ENCODE measurements at places on chromosomes 7 and 10.

DNA sequence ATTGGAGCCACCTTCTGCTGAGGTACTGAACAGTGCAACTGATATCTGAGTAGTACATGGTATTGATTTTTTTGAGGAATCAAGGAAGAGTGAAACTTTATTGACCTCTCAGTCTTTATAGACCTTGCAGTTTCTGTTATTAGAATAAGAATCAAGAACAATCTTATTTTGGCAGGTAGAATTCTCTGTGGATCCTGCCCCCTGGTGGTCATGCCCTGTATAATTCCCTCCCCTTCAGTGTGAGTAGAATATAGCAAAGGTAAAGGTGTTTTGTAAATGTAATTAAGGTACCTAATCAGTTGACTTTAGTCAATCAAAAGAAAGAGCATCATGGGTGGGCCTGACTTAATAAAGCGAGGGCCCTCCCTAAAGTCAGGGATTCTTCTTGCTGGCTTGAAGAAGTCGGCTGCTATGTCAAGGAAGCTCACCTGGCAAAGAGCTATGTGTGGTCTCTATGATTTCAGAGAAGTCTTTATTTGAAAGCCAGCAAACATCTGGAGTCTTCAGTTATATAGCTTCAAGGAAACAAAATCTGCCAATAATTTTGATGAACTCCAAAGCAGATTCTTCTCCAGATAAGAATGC lies 142.8 kb downstream of the LSM5 start:
- DNase-seq, result no peak

GRCh38 chr7:46626691-46627310 lies 705.7 kb upstream of the IGFBP3 start:
- DNase-seq, result no peak

GRCh38 chr7:151461096-151461941 lies 21.4 kb upstream of the CRYGN start:
- no peak for DNase-seq

- peak; percentile 84 for DNase-seq
Observed at GRCh38 chr10:26780793-26781601, 79.8 kb downstream of the ABI1 start.

DNA sequence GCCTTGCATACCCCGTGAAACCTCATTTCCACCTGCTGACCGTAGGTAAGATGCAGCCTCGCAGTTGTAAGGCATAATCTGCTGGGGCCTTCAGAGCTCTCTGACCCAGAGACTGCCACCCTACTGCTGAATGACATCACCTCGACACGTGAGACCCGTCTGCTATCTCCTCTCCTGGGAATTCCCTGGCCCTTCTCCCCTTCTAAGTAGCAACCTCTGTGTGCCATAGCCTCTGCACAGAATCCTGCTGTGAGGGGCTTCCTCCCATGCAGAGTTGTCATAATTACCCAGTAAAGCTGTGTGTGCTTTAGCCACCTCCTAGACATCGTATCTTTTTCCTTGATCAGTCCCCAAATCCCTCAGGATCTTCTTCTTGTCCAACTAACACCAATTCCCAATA lies 106.7 kb downstream of the CACNB2 start:
- DNase-seq, result no peak

- peak; percentile 10 for DNase-seq
Observed at GRCh38 chr10:123573236-123574108, 92.7 kb upstream of the GPR26 start.

DNA sequence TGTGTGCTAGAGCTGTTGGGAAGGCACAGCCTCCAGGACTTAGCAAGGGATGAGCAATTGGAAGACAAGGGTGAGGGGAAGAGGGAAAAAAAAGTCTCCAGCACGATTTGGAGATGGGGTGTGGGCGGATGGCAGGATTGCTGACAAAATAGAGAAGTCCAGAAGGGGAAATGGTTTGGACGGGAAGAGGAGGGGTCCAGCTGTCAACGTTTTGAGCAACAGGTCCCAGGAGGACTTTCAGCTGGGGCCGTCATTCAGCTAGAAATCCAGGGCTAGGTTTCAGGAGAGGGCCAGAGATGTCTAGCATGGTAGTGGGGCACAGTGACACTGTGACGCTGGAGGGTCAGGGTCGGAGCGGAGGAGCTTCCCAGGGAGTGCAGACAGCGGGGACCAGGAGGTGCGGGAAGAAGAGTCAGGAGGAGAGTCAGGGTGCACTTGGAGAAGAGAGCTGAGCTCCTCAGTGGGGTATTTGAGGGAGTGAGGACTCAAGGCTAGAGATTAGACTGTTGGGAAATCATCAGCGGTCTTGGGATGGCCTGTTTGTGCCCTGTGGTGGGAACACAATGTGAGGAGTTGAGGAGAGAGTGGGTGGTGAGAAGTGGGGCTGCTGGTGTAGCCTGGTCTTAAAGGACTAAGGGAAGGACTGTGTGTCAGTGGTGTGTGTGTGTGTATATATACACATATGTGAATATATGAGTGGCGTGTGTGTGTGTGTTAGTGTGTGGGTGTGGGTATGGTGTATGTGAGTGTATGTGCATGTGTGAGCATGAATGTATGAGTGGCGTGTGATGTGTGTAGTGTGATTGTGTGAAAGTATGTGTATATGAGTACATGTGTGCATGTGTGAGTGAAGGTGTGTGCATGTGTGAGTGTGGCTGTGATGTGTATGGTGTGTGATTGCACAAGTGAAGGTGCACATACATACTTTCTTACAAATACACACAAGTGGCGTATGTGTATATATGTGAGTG lies 3.8 kb downstream of the ZYX start:
- DNase-seq, result no peak

- DNase-seq, result no peak
Observed at GRCh38 chr10:85606401-85606800, 760.2 kb downstream of the GRID1 start.

GRCh38 chr7:137943132-137943551 lies 58.7 kb downstream of the CREB3L2 start:
- DNase-seq, result no peak

GRCh38 chr10:102227050-102227449 lies 951 bp downstream of the ELOVL3 start:
- DNase-seq, result no peak

- DNase-seq, result no peak
Observed at GRCh38 chr7:80153446-80153845, 18.8 kb downstream of the GNAI1 start.

- no peak for DNase-seq
Observed at GRCh38 chr7:34839645-34840044, 181.6 kb downstream of the NPSR1 start.

DNA sequence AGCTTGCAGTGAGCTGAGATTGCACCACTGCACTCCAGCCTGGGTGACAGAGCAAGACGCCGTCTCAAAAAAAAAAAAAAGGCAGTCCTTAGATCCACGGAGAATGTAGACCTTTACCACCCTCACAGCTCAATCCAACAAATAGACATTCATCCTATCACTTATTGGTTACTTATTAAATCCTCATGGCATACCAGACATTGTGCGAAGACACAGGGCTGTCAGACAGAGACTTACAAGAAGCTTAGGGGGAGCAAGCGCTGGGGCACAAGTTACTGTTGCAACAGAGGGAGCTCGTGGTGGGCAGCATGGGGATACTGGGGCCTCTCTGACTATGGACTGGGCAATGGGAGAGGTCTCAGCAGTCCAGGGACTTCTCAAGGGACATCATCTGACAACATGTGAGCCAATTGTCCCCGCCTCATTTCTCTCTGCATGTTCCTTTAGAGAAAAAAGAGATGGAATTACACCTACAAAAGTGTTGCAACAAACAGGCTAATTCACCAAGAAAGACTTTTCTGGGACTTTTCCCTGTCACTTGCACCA lies 82.8 kb upstream of the TNS3 start:
- peak; percentile 91 for DNase-seq

- no peak for DNase-seq
Observed at GRCh38 chr10:3666525-3667302, 118.3 kb downstream of the KLF6 start.

DNA sequence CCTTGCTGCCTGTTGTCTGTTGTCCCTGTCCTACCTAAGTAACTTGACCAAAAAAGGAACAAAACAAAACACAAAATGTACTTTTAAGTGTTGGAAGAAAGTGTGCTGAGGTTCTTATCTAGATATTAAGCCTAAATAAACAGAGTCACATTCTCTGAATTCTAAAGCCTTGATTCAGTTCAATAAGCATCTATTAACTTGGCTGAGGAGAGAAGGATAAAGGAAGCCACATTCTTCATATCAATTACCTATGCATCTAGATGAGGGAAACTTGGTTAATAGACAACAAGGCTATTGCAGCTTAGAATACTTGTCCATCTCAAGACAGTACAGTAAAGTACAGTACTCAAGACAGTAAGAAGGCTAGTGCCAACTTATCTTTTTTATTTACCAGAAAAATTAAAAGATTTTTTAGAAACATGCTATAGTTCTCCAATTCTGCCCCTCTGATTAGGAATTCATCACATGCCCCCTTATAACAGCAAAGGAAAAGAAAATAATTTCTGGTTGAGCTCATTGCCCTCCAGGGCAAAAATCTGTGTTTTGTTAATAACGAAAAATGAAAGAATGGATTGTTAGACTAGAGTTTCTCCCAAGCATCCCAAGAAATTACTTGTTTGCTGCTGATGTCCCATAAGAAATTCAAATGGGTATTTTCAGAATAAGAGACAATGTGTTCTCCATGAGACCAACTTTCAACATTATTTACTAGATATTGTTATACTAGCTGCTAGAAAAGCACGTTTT lies 546.5 kb upstream of the SEMA3D start:
- DNase-seq, result peak; percentile 75

DNA sequence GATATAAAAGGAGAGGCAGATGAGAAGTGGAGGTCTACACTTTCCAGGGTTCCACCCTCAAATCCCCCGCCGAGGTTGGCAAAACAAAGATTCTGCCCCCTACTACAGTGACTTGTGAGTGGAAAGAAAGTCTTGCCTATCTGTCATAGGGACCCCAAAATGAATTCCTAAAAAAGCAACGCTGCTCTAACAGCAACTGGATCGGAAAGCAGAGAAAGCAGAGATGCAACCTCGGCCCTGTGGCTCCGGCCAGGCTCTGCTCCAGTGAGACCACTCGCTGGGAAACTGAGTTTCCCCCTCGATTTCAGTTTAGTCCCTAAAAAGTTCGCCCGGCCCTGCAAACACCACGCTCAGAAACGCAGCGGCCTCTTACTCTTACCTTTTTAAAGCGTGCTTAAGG lies 297.9 kb upstream of the NFE2L3 start:
- no peak for DNase-seq

GRCh38 chr7:22433710-22434460 lies 66.1 kb downstream of the STEAP1B start:
- DNase-seq, result no peak

GRCh38 chr10:32039734-32040133 lies 16.5 kb downstream of the KIF5B start:
- DNase-seq, result no peak

- no peak for DNase-seq
Observed at GRCh38 chr10:119418362-119418761, 124.2 kb downstream of the RGS10 start.

DNA sequence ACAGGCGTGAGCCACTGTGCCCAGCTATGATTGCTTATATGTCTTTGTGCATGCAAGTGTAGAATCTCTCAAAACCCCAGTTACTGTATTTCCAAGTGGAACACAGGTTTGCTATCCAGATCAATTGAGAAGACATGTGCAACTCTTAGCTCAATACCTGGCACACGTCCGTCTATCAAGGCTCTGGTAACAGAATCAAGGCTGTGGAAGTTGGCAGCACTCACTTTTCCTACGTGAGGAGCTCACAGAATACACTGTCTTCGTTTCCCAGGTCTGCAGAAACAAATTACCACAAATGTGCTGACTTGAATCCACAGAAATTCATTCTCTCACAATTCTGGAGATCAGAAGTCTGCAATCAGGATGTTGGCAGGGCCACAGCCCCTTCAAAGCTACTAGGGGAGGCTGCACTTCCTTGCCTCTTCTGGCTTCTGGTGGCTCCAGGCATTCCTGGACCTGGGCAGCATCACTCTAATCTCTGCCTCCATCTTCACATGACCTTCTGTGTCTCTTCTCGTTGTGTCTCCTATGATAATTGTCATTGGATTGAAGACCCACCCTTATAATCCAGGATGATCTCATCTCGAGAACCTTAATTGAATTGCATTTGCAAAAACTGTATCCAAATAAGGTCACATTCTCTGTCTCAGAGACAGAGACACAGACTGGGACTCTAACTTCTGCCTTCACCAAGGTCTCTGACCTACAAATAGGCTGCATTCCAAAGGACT lies 84.8 kb upstream of the C7orf33 start:
- DNase-seq, result no peak

GRCh38 chr7:127885843-127886242 lies 145.4 kb downstream of the LRRC4 start:
- DNase-seq, result no peak

DNA sequence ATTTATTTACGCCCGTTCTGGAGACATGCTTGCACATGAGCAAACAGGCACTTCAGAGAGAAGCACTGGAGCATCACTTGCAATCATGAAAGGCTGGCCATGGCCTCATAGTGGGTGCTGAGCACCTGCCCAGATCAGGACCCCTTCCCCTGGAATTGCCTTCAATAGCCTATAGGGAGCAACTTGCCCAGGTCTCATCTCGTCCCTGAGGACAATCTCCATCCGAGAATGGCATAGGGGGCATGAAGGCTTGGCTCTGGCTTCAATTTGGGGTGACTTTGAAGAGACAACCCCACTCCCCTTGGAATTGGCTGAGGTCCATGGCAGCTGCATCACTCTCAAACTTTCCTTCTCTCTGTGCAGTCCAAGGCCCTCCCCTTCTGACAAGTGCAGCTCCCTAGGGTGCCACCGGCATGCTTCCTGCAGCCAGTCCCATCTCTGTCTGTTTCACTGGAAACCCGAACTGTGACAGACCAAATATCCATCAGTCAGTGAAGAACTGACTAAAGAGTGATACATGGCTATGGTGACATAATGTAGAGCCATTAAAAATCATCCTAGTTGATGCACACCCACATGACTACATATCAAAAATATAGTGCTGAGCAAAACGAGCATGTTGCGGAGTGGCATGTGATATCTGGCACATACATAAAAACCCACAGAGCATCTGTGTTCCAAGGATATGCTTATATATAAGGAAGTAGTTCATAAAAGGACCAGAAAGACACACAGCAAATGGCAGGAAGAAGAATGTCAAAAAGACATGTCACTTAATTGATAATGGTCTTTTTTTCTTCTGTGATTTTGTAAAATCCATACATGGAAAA lies 12.4 kb downstream of the GDF2 start:
- no peak for DNase-seq

Data from Caki2 (cell line).